HS-27A (cell line): ENCODE measurements at places on chromosomes 3 and 15.

DNA sequence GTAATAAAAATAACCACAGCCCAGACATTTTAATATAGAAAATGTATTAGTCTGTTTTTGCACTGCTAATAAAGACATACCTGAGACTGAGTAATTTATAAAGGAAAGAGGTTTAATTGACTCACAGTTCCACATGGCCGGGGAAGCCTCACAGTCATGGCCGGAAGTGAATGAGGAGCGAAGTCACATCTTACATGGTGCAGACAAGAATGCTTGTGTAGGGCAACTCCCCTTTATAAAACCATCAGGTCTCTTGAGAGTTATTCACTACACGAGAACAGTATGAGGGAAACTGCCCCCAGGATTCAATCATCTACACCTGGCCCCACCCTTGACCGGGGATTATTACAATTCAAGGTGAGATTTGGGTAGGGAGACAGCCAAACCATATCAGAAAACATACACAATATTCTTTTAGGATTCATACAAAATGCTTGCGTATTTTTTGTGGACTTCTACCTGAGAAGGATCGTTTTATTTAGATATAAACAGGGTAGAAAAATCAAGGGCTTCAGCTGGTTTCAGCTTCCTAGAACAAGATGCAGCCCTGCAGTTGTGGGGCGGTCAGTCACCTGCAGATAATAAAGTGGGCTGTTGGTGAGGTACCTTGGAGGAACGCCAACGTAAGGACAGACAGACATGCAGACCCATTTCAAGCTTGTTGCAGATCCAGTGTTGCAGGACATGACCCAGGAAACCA is 101.9 kb downstream of the TNIK start:
- DNase-seq, result no peak

GRCh38 chr3:33915796-33916546 is 117.5 kb downstream of the PDCD6IP start:
- no peak for DNase-seq

DNA sequence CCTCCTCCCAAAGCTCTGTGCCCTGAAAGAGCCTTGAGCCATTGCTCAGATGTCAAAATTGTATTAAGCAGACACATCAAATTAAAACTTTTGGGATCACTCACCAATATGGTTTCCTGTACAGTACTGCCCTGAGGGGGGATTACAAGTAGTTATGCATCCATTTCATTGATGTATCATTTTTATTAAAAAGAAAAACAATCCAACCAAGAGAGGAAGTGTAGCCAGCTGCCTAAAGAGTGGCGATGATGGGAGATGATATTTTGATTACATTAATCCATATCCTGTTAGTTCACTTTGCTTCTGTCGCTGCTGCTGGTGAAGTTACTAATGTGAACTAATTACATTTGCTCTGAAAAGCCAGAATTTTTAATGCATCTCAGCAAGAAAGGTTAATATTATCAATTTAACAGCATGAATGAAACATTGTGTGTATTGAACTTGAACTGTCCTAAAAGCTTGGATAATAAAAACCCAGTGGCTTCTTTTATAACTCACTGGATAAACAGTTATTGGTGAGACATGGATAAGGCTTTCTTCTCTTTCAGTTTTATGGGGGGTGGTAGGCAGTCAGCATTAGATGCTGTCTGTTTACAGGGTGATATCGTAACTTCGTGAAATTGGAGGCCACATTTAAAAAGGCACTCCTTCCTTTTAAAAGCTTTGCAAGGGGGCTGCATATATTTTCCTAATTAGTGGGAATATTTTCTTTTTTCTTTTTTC is 87.7 kb downstream of the IGF1R start:
- no peak for DNase-seq

GRCh38 chr3:188407158-188407880 is 253.4 kb downstream of the LPP start:
- no peak for DNase-seq

GRCh38 chr3:109351231-109351630 is 13.9 kb upstream of the DPPA4 start:
- no peak for DNase-seq

DNA sequence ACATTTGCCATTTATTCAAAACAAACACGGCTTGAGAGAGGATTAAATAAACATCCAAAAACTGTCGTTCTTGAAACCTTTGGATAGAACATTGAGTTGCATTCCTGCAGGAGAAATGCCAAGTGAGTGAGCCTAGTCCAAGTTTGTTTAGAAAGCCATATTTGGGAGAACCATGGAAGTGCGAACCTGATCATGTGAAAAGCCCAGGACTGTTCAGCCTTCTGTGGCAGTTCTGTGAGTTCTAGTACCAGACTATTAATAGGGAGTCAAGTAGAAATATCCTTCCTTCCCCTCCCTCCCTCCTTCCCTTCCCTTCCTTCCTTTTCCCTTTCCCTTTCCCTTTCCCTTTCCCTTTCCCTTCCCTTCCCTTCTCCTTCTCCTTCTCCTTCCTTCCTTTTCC is 470.4 kb downstream of the LPP start:
- DNase-seq, result no peak

DNA sequence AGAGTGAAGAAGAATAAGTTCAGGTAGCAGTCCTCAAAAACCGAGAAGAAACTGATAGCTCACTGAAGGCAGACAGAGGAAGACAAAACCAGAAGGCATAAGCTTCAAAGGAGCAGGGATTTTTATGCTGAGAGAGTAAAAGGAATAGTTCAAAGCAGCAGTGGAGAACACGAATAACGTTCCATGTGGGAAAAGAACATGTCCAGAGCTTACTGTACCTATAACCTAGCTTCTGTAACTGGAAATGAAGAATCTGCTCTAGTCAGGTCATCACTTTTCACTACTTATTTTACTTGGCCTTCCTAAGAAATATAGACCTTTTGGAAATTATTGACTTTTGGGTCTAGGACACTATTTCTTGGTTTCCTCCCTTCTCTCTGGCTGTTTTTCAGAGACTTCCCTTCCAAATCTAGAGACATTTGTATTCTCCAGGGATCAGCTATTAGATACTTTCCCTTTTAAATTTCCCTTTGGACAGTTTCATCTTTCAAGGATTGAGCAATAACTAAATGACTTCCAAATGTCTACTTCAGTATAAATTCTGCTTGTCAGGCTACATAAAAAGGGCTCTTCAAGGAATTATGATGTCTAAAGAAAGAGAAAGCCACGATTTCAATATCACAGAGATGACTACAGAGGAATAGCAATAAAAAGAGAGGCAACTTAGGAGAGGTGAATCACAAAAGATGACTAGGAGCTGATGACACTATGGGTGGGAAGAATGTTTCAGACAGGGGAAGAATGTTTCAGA is 46.7 kb downstream of the UBE3A start:
- DNase-seq, result no peak

GRCh38 chr15:88878720-88879184 is 16.6 kb downstream of the HAPLN3 start:
- no peak for DNase-seq

- DNase-seq, result no peak
Observed at GRCh38 chr3:114721209-114721608, 425.9 kb downstream of the ZBTB20 start.
